ENCODE measurements at places on chromosomes 3 and 15.

DNA sequence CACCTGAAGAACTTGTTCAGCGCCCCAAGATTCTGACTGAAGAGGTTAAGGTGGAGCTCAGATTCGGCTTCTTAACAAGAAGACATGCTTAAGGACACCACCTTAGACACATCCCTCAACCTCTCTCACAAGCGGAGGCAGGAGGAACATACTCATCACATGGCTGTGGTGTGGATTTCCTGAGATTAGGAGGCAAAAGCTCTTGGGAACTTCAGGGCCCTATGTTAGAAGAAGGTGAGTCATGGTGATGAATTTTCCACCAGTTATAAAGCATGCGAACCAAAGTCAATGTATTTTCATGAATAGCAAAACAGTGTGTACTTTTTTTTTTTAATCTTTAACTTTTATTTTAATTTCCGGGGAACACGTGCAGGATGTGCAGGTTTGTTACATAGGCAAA, 212.2 kb upstream of the SUCLG2 start:
- DNase-seq, result no peak

DNA sequence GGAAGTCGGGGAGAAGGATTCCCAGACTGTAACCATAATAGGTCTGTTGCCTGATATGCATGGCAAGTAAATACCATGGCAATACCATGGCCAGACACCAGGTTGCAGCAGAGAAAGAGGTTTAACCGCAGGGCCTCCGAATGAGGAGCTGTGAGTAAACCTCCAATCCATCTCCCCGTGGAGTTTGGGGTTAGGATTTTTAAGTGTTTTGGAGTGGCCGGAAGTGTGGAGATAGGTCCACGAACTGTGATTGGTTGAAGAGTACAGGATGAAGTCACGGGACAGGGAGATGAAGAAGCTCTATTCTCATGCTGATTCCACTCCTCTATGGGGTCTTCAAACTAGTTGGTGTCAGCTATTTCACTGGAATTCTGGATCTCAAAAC, 127.9 kb downstream of the ST8SIA2 start:
- DNase-seq, result peak; percentile 17

DNA sequence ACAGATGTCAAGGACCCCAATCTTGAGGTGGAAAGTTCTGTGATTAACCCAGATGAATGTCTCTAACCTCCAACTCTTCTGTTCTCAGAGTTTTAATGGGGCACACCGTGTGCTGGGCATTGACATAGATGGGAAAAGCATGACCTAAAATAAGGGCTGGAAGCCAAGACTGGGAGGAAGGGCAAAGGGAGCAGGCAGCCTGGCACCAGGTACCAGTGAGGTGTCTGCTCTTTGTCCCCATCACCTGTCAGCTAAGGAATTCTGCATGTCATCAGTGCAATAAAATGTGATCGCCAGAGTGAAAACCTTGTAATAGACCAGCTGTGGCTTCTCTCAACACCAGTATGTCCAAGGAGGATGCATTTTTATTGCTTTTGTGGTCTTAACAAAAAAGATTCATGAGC, 143.5 kb upstream of the TPM1 start:
- no peak for DNase-seq

DNA sequence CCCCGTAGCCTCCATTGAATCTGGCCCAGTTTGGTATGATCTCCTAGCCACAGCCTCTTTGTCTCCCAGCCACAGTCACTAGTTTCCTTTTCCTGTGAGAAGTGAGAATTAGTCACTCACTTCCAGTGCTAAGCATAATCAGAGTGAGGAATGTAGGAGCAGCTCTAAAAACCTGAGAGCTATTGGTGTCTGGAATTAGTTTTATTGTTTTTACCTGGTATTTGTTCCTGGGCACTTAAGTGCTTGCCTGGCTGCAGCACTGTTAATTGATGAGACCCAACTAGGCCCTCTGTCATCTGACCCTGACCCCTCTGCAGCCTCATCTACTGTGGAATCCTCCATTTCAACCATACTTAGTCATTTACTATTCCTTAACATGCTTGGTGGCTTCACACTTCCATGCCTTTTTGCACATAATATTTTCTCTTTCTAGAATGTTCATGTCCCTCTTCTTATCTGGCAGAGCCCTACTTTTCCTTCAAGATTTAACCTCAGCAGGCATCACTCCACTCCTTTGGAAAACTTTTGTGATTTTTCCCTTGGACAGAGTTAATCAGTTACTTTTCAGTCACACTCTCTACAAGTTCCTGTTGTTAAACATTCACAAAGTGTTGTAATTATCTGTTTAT, 48.8 kb downstream of the PDE8A start:
- DNase-seq, result peak; percentile 11

- no peak for DNase-seq
These were observed 64.1 kb upstream of the SLC6A1 start for GRCh38 chr3:10928407-10928960.

- DNase-seq, result no peak
These were observed 106.4 kb upstream of the RASGRP1 start for GRCh38 chr15:38671006-38671387.

DNA sequence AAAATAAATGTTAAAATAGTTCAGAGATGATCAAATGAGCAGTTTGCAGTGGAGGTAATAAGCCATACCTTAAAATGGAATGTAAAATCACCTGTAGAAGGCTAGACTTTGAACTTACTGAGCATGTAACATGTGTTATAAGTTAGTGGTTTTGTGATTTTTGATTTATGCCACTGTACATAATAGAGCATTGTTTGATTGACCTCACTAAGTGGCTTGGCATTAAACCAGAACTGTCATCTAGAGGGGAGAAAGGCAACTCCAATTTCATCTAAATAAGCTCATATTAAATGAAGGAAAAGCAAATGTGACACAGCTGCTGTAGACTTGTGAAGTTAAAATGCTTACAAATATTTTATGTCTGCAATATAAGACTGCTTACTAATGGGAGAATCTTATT, 387.9 kb downstream of the ZIC1 start:
- DNase-seq, result no peak

DNA sequence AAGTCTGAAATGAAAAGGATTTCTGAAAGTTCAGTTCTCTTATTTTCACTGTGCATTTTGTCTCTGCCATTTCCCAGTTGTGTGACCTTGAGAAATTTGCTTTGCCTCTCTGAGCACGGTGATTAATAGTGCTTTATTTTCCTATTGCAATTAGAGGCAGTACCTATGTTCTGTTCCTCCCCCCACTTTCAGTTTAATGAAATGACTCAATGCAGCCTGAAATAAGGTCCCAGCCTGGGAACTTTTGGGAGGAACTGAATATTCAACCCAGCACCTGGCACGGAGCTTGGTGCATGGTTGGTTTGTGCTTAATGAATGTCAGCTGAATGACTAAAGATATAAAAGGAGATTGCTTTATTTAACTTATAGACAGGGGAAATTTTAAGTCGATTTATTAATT, 352.6 kb downstream of the PDCD6IP start:
- no peak for DNase-seq

GRCh38 chr3:170761103-170761502, 108.9 kb downstream of the RPL22L1 start:
- DNase-seq, result no peak

- DNase-seq, result no peak
These were observed 3.4 kb downstream of the GXYLT2 start for GRCh38 chr3:72891053-72891855.

DNA sequence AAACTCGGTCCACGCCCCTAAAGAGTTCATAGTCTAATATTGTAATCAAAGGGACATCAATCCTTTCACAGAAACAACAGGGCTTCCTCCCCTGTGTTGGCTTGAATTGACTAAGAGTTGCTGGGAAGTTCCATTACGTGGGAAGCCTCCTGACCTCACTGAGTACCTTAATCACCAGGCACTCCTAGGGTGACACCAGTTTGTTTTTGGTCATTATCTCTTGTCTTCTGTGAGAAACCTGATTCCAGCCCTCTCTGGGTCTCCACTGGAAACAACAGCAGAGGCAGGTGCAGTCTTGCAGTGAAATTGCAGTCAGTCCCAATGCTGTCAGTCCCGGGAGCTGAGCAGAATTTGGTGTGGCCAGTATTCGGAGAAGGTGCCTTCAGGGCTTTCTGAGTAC, 55.4 kb downstream of the BOC start:
- no peak for DNase-seq

DNA sequence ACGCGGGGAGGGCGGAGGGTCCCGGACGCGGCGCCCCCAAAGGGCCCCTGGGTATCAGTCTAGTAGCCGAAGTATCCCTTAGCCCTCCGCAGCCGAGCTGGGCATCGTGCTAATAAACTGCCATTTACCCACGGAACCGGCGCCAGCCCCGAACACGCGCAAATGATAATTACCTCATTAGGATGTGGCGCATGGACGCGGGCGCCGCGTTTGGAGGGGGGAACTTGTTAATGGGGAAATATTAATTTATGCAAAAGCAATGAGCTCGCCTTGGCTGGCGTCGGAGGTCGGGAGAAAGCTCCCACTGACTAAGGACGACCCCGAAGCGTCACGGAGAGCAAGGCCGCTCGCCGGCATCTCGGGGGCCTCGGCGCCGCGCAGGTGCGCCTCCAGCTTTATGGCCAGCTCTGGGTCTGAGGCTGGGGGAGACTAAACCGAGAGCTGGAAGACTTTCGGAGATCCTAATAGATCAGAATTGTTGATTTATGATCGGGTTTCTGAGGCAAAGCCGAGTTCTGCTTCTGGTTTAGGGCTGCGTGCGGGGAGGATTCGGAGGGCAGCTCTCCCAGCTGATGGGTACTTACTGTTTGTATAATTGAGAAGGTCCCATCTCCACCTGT, 474 bp upstream of the FEZF2 start:
- DNase-seq, result no peak

DNA sequence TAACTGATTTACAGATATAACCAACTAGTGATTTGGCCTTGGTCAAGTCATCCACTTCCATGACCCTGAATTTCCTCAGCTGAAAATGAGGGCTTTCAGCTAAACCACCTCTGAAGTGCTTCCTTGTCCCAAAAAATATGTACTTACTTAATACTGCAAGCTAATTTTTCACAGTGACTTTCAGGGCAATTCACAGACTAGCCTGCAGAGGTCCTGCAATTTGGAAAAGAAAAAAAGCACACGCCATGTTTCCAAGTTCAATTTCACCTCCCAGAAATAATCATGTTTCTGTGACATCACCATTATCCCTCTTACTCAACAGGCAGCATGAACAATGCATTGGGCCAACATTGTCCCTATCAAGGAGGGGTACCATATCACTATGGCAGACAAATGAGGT, 218.2 kb downstream of the SHOX2 start:
- DNase-seq, result no peak

DNA sequence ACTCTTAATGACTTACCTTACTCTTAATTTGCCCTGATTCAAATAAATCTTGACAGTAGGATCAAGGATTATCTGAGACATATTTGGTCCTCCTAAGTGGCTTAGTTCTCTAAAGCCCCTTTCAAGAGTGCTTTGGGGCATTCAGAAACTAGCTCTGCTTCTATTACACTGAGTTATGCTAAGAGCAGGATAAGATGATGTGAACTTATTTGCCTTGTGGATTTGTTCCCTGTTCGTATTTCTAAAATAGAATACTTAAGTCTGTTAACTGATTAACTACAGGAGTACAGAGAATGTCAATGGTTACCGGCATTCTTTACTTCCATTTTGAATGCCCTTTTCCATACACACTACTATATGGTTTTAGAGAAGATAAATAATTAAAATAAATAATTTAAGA, 14.8 kb upstream of the FRMD4B start:
- no peak for DNase-seq

DNA sequence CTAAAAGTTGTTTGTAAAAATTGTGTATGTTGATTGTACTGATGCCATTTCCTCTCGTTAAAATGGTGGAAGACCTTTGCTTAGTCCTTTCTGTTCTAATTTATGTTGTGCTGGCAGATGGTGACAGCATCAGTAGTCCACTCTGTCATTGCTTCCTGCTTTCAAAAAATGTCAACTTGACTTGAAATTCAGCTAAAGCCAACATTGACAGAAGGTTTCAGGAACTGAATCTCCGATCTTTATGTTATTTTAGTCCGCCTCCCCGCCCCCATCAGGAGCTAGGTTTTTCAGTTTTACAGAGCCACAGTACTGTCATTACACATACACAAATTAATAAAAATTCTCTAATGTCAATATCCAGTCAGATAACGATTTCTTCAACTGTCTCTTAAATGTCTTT, 1.5 kb downstream of the CEP63 start:
- peak; percentile 25 for DNase-seq

GRCh38 chr3:184800349-184800930, 11.5 kb upstream of the VPS8 start:
- no peak for DNase-seq

DNA sequence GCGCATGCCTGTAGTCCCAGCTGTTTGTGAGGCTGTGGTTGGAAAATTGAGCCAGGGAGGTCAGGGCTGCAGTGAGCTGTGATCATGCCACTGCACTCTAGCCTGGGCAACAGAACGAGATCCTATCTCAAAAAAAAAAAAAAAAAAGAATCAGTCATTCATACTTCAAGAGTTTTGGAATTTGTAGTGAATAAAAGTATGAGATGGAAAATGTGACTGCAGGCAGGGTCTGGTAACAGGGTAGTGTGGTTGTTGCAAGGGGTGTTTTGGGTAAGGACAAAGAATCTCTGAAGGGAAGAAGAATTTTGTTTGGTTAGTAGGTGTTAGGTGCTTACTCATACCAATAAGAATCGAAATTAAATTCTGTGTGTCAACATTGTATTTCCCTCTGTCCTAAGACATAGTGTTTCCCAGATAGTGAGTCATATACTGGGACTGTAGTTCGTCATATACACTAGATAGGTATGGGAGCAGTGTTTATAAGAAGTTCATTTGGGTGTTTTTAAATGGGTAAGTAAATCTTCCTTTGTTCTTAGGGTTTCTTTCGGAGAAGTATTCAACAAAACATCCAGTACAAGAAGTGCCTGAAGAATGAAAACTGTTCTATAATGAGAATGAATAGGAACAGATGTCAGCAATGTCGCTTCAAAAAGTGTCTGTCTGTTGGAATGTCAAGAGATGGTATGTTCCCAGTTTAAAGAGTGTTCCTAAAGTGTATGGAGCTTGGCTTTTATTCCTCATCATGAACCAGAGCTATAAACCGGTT, 14.2 kb downstream of the NR1D2 start:
- no peak for DNase-seq

- no peak for DNase-seq
These were observed 16.3 kb upstream of the CRTC3 start for GRCh38 chr15:90513448-90513847.

DNA sequence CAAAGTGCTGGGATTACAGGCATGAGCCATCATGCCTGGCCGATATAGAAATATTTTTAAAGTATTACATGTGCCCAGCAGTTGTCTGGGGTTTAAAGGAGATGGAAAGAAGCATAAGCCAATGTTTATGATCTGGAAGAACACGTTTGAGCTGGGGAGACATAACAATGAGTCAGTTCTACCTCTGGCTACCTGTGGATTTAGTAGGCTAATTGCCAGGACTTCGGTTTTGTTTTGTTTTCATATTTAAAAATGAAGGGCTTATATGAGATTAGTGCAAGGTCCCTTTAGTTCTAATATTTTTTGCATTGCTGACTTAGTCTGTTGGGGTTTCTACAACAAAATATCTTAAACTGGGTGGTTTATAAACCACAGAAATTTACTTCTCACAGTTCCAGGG, 22.9 kb upstream of the TNFSF10 start:
- no peak for DNase-seq

DNA sequence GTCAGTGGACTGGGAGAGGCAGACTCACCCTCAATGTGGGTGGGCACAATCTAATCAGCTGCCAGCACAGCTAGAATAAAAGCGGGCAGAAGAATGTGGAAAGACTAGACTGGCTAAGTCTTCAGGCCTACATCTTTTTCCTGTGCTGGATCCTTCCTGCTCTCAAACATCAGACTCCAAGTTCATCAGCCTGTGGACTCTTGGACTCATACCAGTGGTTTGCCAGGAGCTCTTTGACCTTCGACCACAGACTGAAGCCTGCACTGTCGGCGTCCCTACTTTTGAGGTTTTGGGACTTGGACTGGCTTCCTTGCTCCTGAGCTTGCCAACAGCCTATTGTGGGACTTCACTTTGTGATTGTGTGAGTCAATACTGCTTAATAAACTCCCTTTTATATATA, 68.0 kb downstream of the CNTN3 start:
- DNase-seq, result no peak
